Breast epithelium (tissue), 4 donors: ENCODE measurements at places on chromosomes 3 and 15.
A peak's percentile ranks its signal among the peaks of the same experiment; 100 is the strongest.

GRCh38 chr3:19937459-19938294, 3.7 kb upstream of the EFHB start:
- H3K4me1 ChIP-seq, result no peaks in the 10 kb centered on the region
- H3K27ac ChIP-seq, result no peak overlapping the region
- H3K4me3 ChIP-seq, result no peak overlapping the region
- no peaks in the 10 kb centered on the region for H3K36me3 ChIP-seq
- no peaks in the 10 kb centered on the region for H3K27me3 ChIP-seq
- no peak for DNase-seq

DNA sequence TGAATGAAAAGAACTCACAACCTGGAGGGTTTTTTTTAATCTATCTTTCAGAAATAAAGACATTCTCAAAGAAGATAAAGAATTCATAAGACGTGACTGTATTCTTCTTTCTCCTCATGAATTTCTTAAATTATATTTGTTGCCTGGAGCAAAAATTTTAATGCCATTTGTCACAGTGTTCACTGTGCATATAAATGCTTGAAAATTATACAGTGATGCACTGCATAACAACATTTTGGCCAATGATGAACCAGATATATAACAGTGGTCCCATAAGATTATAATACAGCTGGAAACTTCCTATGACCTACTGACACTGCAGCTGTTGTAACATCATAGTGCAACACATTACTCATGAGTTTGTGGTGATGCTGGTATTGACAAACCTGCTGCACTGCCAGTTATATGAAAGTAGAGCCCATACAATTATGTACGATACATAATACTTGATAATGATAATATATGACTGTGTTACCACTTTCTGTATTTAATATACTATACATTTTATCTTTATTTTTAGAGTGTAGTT, 67.3 kb downstream of the P2RY1 start:
- H3K36me3 ChIP-seq, result no peaks in the 10 kb centered on the region
- H3K4me3 ChIP-seq, result no peak overlapping the region
- DNase-seq, result no peak
- no peak overlapping the region for H3K27ac ChIP-seq
- H3K4me1 ChIP-seq, result no peaks in the 10 kb centered on the region

- no peaks in the 10 kb centered on the region for H3K4me1 ChIP-seq
- no peak overlapping the region for H3K4me3 ChIP-seq
- DNase-seq, result no peak
- no peaks in the 10 kb centered on the region for H3K36me3 ChIP-seq
Observed at GRCh38 chr3:171260899-171261298, 199.3 kb downstream of the TNIK start.

DNA sequence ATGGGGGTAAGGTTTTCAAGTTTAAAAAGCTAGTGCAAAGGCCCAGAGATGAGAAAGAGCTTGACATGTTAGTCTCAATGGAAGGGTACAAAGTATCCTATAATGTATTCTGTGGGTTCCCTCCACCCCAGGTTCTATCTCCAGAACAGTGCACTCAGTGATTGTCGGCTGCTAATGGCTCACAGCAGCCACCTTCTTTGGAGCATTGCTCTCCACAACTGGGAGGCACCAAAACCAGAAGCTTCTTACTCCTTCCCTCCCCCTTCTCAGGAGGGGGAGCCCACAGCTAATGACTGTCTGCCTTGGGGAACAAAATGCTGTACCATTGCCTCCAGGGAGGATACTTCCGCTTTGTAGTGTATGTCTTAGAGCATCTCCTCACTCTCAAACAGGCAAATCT, 439.4 kb upstream of the RBMS3 start:
- H3K27ac ChIP-seq, result no peak overlapping the region
- H3K36me3 ChIP-seq, result no peaks in the 10 kb centered on the region
- DNase-seq, result no peak
- H3K27me3 ChIP-seq, result no peaks in the 10 kb centered on the region

- no peaks in the 10 kb centered on the region for H3K36me3 ChIP-seq
- peak overlapping the region; percentile 69 for H3K27ac ChIP-seq
- no peak overlapping the region for H3K4me3 ChIP-seq
- no peaks in the 10 kb centered on the region for H3K4me1 ChIP-seq
- H3K27me3 ChIP-seq, result no peaks in the 10 kb centered on the region
Observed at GRCh38 chr15:62453375-62453774, 288.3 kb upstream of the C2CD4B start.
